CD4-positive, alpha-beta T cell treated with Interleukin-2 at 100 ng/mL for 4 hours (primary cell): ENCODE measurements at places on chromosomes 5 and 9.

GRCh38 chr5:173055722-173055982 is 500 bp upstream of the CREBRF start:
- DNase-seq, result no peak

- DNase-seq, result no peak
These were observed 36.4 kb downstream of the THBS4 start for GRCh38 chr5:80071510-80072021.

GRCh38 chr9:68951879-68952659 is 61.8 kb downstream of the PRKACG start:
- DNase-seq, result no peak

GRCh38 chr5:98391921-98392625 is 381.4 kb upstream of the RGMB start:
- no peak for DNase-seq

DNA sequence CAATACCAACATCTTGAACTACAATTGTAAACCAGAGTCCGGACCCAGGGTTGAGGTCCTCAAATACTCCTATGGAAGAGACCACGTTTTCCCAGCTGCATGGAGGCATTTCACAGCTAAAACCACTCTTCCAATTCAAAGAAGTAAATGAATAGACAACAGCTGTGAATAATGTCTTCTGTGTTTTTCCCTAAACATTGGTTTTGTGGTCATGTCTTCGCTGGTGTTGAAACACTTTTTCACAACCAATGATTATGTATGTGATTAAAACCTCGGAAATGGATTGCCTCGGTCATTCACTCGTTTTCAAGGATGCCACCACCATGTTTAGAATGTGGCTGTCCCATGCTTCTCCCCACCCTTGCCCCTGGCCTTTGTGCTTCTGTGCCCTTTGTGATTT is 9.4 kb upstream of the TENT4A start:
- no peak for DNase-seq

GRCh38 chr9:129331493-129331765 is 153.4 kb upstream of the IER5L start:
- no peak for DNase-seq

DNA sequence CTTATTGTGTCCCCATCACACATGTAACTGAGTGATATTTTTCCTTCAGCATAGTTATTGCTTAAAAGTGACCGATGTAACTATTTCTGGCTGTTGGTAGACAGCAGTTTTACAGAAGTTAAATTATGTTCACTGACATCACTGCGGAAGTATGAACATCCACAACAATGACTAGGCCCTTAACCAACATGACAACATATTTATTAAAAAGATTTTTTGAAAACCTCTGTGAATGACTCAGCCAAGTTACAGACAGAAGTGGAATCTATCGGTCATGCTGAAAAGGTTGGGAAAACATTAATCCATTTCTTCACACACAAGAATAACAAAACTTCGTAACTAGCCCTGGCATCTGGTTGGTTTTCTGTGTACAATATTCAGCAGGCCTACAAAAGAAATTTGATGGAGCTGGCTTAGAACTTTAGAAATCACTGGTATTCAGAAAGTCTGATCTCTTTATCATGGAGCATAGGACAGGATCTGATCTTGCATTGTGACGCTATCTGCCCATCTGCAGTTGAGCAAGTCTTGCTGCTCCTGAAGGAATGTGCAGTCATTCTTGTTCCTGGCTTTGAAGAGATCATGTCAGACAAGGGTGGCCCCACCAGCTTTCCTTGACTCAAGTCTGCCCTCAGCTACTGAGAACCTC is 6.5 kb downstream of the GLIS3 start:
- DNase-seq, result no peak

- DNase-seq, result no peak
These were observed 127.5 kb downstream of the RFK start for GRCh38 chr9:76266649-76267283.

GRCh38 chr5:148811756-148812155 is 14.7 kb upstream of the ADRB2 start:
- no peak for DNase-seq

DNA sequence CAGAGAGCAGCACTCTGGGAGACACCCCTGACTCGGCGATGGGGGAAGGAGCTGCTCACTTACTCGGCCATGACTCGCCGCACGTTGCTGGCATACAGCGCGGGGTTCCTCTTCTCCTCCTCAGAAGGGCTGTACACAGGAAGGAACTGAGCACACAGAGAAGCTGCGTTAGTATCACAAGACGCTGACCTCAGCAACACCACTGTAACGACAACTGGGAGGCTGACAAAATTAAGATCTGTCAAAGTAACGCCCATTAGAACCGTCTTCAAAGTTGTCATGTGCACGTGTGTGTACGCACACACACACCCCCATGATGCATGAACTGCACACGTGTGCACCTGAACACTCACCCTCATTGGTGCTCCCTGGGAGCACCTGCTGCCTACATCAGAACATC is 32.1 kb upstream of the SLC6A3 start:
- DNase-seq, result no peak

GRCh38 chr9:14903040-14903439 is 7.2 kb downstream of the FREM1 start:
- no peak for DNase-seq
